ENCODE measurements at places on chromosomes 6 and 20.

DNA sequence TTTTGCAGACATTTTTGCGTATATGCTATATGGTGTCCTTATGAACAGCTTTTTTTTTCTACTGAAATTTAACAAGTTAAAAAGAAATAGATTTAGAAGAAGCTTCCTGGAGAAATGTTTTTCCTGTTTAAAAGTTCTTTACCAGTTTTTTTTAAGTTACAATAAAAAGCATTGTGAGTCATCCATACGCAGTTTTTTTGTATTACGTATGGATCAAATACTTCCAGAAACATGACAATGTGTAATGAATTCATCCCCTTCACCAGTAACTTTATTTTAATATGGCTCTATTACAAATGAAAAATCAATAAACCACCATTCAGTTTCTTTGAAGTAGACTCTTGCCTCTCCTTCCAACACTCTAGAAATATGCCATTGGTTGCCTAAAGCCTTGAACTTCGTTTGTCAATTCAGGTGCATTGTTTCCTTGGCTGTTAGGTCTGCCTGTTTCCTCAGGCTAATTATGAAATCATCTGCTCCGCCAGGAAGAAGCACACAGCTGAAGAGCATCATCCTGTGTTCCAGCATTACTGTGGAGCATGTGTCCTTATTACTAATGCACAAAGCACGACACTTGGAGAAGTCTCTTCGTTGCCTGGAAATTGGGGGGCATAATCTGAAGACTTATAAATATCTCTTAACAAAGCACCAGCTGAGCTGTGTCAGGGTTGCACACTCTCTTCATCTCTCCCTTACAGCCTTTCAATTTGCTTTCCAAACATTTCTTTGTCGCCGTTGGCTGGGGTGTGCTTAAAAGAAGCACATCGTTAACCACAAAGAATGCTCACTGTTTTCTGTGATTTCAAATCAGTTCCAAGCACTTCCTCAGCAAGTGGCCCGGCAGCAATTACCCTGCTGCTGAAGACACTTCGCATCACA, 9.6 kb downstream of the MOXD1 start:
- DNase-seq, result no peak

GRCh38 chr6:63821442-63821841, 185.8 kb downstream of the PHF3 start:
- DNase-seq, result no peak

DNA sequence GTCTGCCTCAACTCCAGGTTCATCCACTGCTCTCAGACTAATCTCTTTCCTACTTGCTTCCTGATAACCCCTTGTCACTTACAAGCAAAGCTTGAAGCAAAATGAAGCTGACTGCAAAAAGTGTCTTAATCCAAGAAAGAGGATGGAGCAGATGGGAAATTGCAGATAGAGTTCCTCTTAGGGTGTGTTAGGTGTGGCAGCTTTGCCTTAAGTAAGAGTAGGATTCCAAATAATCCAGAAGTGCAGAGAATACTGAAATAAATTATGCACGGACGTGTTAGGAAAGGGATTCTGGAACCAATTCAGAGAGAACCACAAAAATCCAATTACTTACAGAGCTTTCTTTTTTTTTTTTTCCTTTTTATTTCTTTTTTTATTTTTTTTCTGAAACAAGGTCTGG, 6.1 kb upstream of the RPL7L1 start:
- no peak for DNase-seq

GRCh38 chr6:98020222-98020621, 737.2 kb upstream of the MMS22L start:
- DNase-seq, result no peak

DNA sequence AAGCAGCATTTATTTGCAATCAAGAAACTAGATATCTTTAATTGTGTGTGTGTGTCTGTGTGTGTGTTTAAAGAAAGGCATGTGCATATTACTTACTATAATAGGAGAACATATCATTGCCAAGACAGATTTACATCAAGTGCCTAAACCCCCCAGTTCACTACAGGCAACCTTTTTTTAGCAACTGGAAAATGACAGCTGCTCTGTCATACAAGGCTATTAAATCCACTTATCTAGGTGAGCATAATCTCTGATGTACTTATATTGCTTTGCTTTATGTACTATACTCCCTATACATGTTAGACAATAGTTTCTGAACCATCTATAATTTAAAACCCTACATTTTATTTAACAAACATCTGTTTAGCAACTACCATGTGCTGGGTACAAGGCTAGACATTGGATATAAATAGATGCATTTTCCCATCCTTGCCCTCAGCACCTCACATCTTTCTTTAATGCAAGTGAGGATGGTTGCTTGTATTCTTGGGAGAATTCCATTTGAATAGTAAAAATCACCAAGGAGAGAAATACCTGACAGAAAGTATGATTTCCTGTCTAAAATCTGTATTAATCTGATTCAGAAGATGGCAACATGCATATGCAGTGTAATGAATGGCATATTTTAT, 398.3 kb downstream of the LAMA2 start:
- DNase-seq, result no peak

GRCh38 chr6:16533721-16534136, 227.5 kb downstream of the ATXN1 start:
- no peak for DNase-seq

- DNase-seq, result no peak
Observed at GRCh38 chr6:137261761-137262160, 42.6 kb upstream of the IFNGR1 start.

- DNase-seq, result no peak
Observed at GRCh38 chr6:54899986-54900385, 53.4 kb downstream of the FAM83B start.

DNA sequence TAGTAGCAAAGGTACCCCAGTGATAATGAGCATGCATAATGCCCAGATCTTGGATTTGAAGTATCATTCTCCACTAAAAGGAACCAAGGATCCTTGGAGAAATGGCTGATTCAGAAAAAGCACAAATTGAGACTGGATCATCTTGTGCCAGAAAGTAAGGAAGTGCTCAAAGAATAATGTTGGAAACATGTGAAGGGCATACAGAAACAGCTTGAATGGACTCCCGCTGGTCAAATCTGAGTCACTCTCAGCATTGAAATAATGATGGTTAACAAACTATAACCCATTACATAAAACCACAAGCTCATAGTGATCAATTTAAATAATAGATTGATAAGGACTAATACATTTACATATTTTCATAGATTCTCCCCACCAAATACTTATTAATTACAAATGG, 3.6 kb upstream of the OSTM1 start:
- no peak for DNase-seq

DNA sequence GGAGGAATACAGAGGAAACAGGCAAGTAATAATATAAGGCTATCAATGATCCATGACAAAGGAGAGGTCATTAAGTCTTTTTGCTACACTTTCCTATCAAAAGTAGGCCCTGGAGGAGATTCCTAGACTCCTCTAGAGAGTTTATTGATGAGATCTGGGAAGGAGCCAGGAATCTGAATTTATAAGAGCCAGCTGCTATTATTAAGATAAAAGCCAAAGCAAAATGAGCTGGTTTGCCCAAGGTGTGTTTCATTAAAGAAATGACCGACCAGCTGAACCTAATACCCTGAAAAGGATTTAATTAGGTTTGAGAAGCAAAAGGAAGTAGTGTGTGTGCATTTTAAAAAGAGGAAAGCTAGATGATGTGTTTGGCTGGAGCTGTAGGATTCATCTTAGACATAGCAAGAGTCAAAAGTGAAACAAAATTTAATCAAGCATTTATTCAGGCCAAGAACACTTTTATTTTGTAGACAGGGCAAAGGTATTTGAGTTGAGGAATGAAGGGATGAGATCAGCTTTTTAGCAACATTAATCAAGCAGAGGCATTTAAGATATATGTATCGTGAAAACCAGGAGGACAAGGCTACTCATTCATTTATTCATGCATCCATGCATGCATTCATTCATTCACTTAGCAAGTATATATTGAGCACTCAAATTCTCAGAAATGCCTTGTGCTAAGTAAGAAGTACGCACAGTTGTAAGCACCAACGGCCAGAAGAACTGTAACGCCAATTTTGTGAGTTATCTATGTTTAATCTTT, 43.5 kb upstream of the SCAF8 start:
- no peak for DNase-seq

DNA sequence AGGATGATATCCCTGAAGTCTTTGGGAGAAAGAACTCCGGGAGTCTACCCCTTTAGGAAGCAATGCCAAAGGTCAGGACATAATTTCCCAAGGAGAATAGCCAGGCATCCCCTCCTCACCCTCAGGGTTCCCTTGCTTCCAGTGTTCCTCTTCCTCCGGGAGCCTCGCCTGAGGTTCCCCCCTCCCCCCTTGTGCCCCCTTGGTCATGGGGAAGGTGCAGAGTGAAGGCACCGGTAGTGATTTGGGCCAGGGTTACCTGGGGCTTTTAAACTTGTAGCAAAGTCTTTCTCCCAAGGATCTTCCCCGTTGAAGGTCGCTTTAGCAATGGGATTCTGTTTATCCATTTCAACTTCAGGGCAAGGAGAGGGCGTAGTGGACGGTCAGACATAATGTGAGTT, 1.2 kb downstream of the ISM1 start:
- no peak for DNase-seq

DNA sequence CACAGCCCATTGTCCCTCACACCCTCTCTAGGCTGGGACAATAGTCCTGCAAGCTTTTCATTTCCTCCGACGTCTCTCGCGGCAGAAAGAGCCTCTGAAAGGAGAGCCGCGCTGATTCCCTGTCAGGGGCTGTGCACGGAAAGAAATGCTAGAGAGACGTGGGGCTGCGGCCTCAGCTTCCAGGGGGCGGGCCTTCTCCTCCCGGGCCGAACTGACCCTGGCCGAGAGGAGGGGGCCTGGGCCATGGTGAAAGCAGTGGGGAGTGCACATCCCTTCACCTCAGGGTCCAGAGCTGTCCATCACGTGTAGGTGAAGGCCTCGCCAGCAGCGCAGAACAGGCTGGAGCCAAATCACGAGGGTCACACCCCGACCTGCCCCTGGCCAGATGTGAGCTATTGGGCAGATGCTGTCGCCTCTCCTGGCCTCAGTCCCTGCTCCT, 220.4 kb downstream of the TAF4 start:
- no peak for DNase-seq

GRCh38 chr20:61933481-61933950, 132.2 kb downstream of the TAF4 start:
- DNase-seq, result no peak

GRCh38 chr6:136923116-136923953, 1.2 kb downstream of the SLC35D3 start:
- no peak for DNase-seq

DNA sequence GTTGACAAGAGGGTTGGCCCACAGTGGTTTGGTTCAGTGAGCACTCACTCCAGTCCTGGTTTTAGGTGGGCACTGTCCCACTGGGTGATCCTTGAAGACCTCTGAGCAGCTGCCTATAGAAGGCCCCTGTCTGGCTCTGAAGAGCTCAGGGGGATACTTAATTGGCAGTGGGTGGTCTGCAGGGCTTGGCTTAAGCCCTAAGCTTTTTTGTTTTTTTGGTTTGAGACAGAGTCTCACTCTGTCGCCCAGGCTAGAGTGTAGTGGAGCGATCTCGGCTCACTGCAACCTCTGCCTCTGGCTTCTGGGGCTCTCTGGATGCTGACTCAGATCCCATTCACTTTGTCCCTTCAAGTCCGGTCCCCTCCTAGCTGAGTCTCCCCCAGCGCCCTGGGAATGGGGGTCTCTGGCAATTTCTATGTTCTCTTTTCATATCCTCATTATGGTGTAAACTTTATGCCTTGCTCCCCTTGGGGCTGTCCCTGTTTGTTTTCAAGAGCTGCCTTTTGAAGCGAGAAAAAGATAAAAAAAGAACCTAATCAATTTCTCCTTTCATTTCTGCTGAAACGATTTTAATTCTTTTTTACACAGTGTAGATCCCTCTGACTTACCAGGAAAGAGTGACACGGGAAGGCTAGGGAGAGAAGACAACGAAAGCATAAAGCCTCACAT, 12.2 kb upstream of the KCNG1 start:
- no peak for DNase-seq

DNA sequence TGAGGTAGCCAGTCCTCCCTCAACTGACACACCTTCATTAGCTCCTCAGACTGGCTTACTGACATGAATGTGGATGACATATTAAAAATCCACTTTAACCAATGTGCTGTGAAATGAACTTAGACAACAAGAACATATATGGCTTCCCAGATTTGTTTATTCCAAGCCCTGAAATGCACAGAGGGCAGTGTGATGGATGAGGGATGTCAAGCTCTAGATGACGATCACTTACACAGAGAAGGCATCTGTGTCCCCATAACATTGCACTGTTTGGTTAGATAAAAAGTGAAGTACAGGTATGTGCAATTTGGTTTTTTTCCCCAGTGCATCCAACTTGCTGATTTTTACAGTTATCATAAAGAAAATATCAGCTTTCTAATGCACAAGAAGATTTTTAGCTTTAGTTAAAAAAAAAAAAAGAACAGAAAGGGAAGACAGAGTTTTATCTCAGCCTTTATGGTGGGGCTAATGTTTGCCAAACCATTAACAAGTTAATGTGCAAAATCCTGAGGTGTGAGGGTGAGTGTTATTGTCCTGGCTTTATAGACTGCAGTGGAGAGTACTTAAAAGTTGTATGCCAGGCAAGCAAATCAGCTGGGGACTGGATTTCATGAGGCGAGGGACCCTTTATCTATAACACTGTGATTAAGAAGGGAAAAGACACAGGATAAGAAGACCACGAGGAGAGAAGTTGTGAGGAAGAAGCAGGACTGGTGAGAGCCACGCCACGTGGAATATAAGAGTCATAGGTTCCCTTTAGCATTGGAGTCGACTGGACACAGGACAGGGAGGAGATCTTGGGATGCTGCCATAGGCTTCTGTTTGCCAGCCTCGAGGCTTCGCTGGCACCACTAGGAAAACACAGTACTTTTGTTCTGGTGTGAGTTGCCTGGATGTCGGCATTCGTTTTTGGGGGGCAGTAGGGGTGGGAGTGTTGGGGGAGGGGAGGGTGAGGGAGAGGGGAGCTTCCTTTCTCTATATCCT, 90.0 kb upstream of the BACH2 start:
- no peak for DNase-seq

- no peak for DNase-seq
Observed at GRCh38 chr6:14933183-14933544, 312.7 kb upstream of the JARID2 start.

- no peak for DNase-seq
Observed at GRCh38 chr20:62405108-62405980, 1.7 kb downstream of the CABLES2 start.

DNA sequence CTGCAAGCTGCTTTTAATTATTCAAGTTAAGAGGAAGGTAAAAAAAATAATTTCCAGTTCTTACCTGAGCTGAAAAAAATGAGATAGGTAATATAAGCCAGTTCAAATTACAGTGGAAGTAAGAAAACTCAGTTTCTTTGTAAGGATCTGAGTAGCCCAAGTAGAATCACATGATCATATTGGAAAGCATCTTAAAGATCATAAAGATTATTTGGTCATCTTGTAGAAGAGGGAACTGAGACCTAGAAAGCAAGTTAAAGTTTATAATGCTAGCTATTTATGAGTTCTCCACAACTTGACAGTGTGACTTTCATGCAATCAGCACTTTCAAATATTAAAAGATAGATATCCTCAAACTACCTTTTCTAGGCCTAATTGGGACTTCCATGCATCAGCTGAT, 80.5 kb downstream of the FARS2 start:
- no peak for DNase-seq

DNA sequence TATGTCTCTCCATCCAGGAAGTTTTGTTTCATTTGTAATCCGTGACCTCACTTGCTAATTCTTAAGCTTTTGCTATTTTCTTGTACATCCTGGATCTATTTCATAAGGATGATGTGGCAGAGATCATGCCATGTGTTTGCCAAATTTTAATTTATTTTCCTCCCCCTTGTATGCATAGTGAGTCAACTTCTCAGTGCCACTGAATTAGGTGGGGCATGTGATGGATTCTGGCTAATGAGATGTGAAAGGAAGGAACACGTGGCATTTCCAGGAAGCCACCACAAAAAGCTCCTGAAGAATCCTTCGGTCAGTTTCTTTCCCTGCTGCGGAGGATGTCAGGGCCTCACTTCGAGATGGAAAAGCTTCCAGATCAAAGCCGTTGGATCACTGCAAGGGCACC, 86.2 kb upstream of the PRL start:
- no peak for DNase-seq
